ENCODE measurements at places on chromosomes 5 and 9.

- DNase-seq = no peak
Observed at GRCh38 chr9:32306006-32306405, 78.4 kb upstream of the ACO1 start.

GRCh38 chr5:178530526-178530925 lies 59.7 kb downstream of the COL23A1 start:
- no peak for DNase-seq

GRCh38 chr5:135047347-135047695 lies 13.3 kb upstream of the PITX1 start:
- no peak for DNase-seq

GRCh38 chr5:54090495-54091120 lies 219.8 kb downstream of the ARL15 start:
- DNase-seq = no peak

- no peak for DNase-seq
Observed at GRCh38 chr5:91077623-91078022, 305.5 kb downstream of the ARRDC3 start.

- DNase-seq = peak; percentile 11
Observed at GRCh38 chr9:122126331-122127261, 33.0 kb downstream of the NDUFA8 start.

- DNase-seq = no peak
Observed at GRCh38 chr9:132784286-132784830, 93.7 kb downstream of the AK8 start.

DNA sequence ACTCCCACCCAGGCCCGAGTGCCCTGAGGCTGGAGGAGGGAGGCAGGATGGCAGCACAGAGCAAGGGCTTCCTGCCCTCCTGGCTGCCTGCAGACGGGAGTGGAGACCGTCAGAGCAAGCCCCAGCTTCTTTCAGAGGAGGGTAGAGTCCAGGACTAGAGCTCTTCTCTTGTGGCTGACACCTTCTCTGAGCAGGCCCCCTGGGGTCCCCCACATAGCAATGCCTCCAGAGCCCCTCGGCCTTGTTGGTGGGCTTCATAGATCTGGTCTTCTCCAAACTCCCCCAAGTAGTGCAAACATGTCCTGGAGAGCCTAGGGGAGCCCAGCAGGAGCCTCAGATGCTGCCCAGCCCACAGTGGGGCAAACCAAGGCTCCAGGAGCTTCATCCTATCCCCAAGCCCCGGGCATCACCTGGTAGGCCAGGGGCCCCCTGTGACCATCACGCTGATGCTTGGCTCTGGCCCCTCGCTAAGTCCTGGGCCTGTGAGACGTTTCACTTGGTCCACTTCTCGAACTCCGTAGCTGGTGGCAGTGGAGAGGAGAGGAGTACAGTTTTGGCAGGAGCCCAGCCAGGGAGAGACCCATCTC lies 2.0 kb downstream of the MZB1 start:
- DNase-seq = no peak

- no peak for DNase-seq
Observed at GRCh38 chr9:108113596-108113995, 624.0 kb upstream of the KLF4 start.

DNA sequence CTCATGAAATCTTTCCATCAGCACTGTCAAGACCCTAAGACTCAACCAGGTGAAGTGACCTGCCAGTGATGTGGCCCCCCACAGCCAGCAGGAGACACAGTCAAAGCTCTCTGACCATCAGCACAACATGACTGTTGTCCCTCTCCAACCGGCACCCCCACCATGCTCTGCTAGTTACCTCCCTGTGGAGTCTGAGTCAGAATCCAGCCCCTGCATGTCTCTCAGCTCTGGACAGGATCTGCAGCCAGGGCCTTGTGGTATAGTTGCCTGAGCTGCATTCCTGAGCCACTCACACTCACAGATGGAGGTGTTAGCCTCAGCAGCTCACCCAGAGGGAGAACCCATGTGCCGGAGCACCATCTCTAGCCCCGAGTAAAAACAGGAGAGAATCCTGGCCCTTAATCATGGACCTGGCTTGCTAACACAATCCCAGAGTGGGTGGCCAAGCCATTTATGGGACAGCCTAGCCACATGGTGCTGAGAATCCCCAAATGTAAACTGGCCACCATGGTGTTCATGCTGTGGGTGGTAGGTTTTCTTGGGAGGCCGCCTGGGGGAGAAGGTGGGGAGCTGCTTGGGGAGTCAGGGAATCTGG lies 237.8 kb downstream of the PAPPA start:
- DNase-seq = no peak

- no peak for DNase-seq
Observed at GRCh38 chr9:107929443-107929842, 439.9 kb upstream of the KLF4 start.

GRCh38 chr9:130634191-130634768 lies 30.1 kb upstream of the PRDM12 start:
- no peak for DNase-seq

- no peak for DNase-seq
Observed at GRCh38 chr9:121840838-121841760, 189.7 kb downstream of the DAB2IP start.

- no peak for DNase-seq
Observed at GRCh38 chr9:121160025-121160424, 41.6 kb downstream of the RAB14 start.

- DNase-seq = no peak
Observed at GRCh38 chr5:143156086-143156485, 247.4 kb downstream of the NR3C1 start.

- DNase-seq = no peak
Observed at GRCh38 chr9:134742822-134743535, 101.4 kb downstream of the COL5A1 start.

- DNase-seq = no peak
Observed at GRCh38 chr9:129390541-129390940, 212.5 kb upstream of the IER5L start.

DNA sequence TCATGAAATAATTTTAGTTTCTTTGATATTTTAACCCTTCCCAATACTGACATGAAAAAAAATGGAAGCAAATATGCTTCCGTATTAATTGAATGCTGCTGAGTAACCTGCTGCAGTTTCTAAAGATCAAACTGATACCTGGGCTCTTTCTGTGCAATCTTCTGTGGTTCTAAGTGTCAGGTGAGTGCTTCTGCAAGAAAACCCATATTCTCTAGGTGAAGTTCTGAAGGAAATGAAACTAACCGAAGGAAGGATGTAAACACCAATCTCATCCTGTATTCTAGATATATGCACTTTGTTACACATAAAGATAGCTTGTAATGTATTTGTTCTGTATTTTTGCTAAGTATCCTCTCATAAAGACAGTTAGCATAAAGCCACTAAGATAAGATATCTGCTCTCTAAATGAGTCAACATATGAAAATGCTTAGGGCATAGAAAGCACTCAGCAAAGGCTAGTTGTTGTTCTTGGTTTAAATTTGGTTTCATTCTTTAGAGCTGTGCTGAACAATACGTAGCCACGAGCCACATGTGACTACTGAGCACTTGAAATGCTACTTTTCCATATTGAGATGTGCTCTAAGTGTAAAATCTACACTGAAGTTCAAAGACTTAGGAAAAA lies 52.0 kb downstream of the ITGA2 start:
- DNase-seq = no peak
